ENCODE measurements at places on chromosomes 6 and 20. TPM values are rescaled to one million over a fixed set of nuclear protein-coding genes. Genes with fewer than 3 reads are reported as not detected.

GRCh38 chr20:2103461-2104153 is 2.0 kb downstream of the STK35 start:
- DNase-seq = no peak

- DNase-seq = no peak
These were observed 157.1 kb downstream of the BCKDHB start for GRCh38 chr6:80263585-80263984.

- peak; percentile 19 for DNase-seq
These were observed 121.2 kb downstream of the THBS2 start for GRCh38 chr6:169132352-169132940.

DNA sequence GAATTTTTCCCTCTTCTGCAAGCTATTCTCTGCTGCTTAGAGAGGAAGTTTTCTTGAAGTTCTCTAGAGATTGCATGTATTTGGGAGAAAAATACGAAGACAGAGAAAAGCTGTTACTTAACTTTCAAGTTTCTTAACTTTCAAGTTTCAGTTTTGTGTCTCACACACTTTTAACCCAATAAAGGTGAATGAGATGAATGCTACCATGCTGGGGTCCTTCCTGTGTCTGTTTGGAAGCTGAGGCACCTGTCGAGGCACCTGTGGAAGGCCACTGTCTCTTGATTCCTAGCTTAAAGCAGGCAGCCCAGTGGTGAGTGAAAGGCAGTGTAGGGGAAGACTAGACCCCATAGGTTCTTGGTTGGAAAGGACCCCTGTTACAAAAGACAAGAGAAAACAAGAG is 372.8 kb upstream of the JARID2 start:
- no peak for DNase-seq

GRCh38 chr6:25197111-25197510 is 82.1 kb upstream of the CARMIL1 start:
- no peak for DNase-seq

- DNase-seq = no peak
These were observed 105.9 kb downstream of the TRERF1 start for GRCh38 chr6:42345696-42346416.

DNA sequence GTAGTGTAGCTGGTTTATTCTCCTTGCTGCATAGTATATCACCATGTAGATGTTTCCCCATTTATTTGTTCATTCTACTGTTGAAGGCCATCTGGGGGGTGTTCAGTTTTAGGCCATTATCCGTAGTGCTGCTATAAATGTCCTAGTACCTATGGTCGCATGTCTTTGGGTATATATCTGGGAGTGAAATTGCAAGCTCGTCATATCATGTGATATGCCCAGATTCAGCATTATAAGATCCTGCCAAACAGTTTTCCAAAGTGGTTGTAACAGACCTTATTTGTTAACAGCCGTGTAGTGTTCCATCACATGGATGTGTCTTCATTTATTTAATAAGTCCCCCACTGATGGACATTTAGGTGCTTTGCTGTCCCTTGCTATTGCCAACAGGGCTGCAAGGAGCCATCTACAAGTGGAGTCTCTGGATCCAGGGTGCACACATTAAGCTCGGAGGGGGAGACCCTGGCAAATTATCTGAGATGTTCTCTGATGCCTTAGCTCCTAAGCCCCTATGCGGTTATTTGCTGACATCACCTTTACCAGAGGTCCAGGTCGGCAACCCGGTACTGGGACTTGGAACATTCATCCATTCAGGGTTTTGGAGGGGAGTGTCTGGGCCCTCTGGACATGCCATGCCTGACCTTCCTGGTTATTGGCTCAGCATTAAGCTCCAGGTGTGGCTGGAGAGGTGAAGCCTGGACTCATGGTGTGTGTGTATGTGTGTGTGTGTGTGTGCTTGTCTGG is 16.9 kb downstream of the LBP start:
- no peak for DNase-seq

GRCh38 chr6:26473758-26474438 is 16.1 kb downstream of the BTN2A1 start:
- peak; percentile 93 for DNase-seq

DNA sequence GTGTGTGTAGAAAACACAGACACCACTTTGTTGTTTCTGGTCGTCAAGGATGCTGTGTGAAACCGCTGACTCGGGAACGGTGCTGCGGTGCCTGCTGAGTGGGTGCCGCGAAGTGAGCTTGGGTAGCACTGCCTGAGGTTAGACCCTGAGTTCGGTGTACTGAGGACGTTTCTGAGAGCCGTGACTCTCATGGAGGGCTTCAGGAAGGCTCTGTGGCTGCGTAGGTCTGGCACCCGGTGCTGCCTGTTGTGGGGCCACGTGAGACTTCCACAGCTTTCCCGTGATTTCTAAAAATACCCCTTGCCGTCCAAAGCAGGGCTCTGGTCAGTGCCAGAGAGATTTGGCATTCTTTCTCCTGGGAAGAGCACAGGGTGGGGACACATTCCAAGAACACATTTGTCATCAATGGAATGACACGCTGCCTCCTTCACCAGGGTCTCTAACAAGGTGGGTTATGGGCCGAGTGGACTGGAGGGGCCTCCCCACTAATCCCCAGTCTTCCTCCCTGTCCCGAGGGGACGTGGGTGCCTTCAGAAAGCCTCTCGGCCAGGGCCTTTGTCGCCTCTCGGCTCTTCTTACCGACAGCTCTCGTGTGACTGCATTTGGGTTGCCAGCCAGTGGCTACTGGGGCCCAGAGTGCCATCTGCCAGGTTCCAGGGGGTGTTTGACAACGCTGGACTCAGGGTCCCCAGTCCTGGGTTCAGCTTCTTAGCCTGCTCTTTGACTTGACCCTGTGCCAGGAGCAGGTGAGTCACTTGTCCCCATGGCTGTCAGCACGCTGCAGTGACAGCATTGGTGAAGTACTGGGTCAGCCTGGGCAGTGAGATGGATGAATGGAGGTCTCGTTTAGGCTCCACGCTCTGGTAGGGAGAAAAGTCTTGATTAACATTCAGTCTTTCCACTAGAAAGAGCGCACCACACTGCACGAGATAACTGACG is 62.2 kb downstream of the SYNJ2 start:
- DNase-seq = no peak

DNA sequence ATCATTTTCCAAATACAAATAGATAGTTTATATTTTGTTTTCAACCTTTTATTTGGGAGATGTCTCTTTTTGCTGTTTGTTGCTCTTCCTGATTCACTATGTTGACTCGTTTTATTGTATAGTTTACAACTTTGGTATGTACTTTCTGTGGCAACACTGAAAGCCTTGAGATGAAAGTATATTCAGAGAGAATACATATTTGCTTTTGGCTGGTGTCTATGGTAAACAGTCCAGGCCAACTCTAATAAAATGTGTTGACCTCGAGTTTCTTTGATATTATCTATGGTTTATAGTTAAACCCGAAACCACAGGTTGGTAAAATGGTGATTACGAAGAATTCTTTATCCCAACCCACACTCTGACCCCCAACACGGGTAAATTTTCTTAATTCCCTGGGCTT is 919.6 kb upstream of the MAP3K7 start:
- DNase-seq = no peak

- no peak for DNase-seq
These were observed 10.9 kb downstream of the BTN3A1 start for GRCh38 chr6:26412954-26413353.

DNA sequence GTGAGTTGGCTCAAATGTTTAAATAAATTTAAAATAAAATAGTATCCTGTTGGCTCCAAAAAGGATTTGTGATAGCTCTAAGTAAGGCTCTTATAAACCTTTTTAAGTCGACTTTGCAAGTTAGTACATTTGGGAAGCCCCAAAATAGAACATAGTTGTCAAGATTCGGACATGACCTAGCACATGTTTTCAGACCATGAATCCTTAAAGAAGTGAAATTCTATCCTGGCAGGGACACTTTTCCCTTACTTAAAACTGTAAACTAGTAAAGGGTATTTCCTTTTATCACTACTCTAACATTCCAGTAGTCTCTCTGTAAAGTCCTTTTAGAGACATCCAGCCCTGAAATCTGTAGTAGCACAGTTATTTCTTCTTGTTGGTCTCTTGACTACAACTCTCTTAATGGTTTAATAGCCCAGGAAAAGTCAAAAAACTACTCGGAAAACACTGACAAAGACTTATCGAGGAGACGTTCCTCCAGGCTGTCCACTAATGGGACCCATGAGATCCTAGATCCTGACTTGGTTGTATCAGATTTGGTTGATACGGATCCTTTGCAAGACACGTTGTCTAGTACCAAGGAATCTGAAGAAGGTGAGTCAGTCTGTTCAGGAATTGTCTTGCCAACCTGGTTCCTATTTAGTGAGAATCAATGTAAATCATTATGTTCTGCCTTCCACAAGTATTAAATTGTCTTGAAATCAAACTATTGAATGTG is 83.6 kb downstream of the SCAND1 start:
- no peak for DNase-seq

Gene NOX3
- polyA plus RNA-seq = not detected

Gene RRAGD
- polyA plus RNA-seq = 0.20 TPM

Gene PGC
- polyA plus RNA-seq = not detected

Gene COL9A1
- polyA plus RNA-seq = not detected

Gene ZGPAT
- 13.2 TPM for polyA plus RNA-seq
